ENCODE measurements at places on chromosomes 6 and 20.

GRCh38 chr20:38092260-38092857 is 58.8 kb downstream of the RPRD1B start:
- no peak for DNase-seq

GRCh38 chr6:109093732-109094415 is 772 bp downstream of the SESN1 start:
- peak; percentile 60 for DNase-seq

- DNase-seq = no peak
Observed at GRCh38 chr6:139356924-139357323, 17.5 kb downstream of the CITED2 start.

DNA sequence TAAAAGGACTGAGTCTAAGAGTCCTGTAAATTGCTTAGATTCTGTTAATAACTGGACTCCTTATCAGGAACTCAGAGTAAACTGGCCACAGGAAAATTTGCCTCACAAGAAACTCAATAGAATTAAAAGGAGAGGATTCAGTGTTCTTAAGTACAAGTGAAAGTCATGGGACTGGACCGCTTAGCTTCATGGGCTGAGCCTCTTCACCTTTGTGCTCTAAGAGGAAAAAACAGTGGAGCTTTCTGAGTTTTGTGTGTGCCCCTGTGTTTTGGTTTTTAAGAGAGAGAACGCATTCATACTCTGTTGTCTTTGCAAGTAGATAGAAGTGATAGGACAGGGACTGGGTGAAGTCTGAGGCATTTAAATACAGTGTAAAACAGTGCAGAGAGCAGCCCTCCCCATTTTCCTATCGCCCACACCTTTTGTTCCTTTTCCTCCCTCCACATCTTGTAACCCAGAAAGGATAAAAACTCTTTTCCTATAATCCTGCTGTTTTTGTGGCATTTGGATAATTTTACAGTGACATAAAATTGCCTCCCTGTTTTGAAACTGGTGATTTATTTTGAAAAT is 49.6 kb downstream of the FOXO3 start:
- no peak for DNase-seq

GRCh38 chr6:163940705-163941623 is 526.4 kb downstream of the QKI start:
- no peak for DNase-seq

DNA sequence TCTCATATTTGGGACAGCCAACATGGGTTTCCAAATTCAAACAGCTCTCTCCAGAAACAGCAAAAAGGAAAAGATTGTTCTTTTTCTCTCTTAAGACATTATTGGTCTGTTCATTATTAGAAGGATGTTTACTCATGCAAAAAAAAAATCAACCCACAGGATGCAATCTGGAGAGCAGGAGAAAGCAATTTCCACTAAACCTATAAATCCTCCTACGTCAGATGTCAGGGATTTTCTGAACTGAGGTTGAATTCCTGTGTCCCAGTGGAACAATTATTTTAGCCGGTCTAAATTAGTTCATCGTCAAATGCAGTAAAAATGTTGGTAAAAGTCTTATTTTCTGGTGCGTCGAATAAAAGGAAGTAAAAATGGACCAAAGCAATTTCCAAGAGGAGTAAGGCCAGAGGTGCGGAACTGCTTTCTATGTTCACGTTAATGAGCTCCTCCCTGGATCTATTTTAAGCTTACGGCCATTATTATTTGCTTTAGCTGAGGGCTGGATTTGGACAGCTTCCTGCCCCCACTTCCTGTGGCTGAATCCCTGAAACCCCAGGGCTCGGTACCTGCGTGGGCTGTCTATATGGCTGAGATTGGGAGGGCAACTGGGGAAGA is at the start of gene GABRR1:
TSS of gene GABRR1 (minus strand) at position 60 of the 612 bp plus-strand sequence. CDS start at position 24, 36 bp downstream.
- no peak for DNase-seq

DNA sequence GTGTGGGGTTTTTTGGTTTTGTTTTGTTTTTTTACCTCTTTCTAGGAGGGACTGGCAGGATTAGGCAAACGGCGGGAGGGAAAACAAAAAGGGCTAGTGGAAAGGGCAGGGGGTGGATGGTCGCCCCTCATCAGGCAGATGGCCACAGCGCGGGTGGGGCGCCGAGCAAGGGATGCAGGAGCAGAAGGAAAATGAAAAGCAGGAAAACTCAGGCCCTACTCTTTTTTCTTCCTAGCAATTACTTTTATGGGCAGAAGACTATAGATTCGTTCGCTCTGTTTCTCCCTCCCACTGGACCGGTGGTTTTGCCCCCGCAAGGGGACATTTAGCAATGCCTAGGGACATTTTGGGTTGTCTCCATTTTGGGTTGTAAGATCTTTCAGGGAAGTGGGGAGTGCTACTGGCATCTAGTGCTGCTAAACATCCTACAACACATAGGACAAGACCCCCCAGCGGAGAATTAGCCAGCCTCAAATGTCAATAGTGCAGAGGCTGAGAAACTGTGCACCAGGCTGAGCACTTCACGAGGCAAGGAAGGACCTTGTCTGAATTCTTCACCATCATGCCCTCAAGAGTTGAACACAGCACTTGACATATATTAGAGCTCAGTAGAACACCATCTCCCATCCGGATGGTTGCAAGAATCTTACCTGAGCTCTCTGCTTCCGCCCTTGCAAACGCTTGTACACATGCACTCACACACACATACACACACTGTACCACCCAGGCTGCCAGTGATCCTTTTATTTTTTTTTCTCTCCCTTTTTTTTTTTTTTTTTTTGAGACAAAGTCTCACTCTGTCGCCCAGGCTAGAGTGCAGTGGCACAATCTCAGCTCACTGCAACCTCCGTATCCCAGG is 4.8 kb upstream of the ZMYND8 start:
- peak; percentile 22 for DNase-seq

- DNase-seq = no peak
Observed at GRCh38 chr6:22590423-22590822, 21.1 kb downstream of the HDGFL1 start.

DNA sequence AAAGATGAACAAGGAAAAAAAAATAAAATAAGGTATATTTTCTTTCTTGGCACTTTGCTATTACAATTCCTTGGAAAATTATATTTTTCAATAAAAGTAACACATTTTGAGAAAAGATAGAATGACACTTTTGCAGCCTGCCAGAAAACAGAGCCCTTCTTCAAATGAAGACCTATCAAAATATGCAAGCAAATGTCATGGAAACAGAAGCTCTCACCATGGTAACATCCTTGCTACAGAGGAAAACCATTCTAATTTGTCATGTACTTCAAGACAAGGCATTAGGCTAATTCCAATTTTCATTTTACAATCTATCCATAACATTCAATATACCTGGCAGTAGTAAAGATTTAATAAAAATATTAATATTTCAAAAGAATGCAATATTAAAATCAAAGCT is 177.9 kb downstream of the RNGTT start:
- peak; percentile 55 for DNase-seq

GRCh38 chr6:29527126-29527525 is 32.4 kb downstream of the UBD start:
- no peak for DNase-seq

DNA sequence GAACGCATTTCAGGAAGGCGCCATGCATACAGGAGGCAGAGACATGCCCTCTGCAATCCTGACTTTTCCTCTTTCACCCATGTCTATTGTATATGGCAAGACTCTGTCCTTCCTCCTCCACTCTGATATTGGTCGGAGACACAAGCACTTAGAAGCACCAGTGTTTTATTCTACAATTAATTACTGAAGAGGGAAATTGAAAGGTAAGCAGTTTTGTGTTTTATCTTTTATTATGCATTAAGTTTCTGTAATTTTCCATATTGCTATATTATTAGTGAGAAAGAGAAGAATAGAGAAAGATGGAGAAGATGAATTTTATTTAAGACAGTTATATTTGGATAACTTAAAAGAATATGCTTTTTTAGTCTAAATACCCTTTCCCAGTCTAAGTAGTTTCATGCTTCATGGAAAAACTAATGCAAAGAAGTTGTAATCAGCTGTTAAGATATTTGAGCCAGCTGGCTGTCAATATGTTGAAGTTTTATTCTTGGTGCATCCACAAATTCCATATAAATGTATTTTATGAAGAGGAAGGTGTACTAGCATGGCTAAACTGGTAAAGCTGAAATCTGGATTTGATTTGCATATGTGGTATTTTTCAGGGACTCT is 13.6 kb downstream of the ARID1B start:
- no peak for DNase-seq

GRCh38 chr6:29810371-29810770 is 17.3 kb upstream of the HLA-G start:
- no peak for DNase-seq

- DNase-seq = no peak
Observed at GRCh38 chr20:16446246-16446645, 127.0 kb downstream of the KIF16B start.

- DNase-seq = no peak
Observed at GRCh38 chr6:79391480-79391879, 145.8 kb downstream of the LCA5 start.

DNA sequence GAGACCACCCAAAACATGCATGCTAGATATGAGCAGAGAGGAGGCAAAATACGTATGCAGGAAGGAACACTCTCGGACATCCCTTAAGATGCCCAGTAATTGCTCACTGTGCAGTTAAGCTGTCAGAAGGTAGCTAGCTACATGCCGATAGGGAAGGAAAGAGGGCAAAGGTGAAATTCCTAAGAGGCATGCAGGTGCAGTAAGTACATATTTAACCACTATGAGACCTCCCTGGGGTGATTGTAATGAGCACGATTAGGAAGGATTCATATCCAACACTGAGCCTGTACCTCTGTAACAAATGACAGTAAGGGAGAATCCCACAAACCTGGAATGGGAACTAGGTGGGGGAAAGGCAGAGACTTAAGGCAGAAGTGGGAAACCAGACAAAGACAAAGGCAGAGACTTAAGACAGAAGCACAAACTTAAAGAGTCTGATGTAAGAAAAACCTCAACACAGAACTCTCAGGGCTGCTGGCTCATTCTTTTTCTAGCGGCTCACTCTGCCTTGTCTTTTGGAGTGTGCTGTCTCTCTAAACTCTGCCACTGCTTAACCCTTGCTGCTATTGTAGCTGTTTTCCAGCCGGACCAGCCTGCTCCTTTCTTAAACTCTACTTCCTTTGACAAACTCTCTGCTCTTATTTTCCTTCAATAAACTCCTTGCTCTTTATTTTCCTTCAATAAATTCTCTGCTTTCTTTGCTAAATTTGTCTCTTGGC is 148.1 kb downstream of the UBE3D start:
- no peak for DNase-seq

DNA sequence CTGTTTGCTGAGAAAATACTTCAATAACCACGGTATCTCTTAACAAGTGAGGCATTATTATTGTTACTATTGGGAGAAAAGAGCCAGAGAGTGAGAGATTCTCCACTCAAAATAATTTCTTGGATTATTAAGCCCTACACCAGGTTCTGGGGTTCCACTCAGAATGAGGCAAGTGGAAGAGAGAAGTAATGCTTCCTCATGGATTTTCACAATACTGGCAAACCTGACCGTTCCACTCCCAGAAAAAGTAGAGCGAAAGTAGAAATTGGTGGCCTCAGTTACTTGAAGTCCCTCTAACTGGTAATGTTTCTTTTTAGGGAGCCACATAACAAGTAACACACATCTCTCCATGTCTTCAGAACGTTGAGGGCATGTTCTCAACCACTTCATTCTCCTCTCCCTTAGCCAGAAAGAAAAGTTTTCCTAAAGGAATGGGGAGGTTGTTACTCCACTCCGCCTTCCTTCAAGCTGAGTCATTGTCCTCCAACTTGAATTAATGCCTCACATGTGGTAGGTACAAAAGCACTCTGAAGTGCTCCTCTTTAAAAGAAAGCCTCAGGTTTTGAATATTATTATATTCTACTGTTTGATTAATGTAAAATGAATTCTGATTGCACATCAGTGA is 1.9 kb downstream of the BAG2 start:
- DNase-seq = peak; percentile 54

GRCh38 chr20:11212902-11213301 is 539.1 kb upstream of the JAG1 start:
- no peak for DNase-seq

- DNase-seq = no peak
Observed at GRCh38 chr6:83313882-83314281, 117.0 kb downstream of the ME1 start.

- DNase-seq = no peak
Observed at GRCh38 chr6:128768187-128768586, 114.8 kb upstream of the LAMA2 start.

DNA sequence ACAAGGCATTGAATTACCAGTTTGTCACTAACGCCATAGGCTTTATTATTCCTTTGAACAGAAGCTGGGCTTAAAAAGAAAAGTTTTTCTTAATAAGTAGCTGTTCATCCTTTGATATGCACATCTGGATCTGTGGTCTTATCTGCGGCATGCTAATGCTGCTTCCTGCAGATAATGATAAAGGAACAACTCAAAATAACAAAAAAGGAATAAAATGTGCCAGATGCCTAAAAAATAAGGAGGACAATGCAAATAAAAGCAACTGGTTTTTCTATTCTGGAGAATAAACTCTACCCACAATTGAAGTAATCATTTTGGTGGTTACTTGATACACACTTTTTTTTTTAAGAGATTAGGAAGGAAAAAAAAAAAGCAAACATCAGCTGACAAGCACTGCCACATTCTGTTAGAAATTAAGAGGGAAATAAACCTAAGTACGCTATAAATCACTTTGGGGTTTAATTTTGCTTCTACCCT is 156.8 kb upstream of the SALL4 start:
- DNase-seq = no peak

Measured in Karpas-422 (cell line).